Vagina (tissue), 2 donors: ENCODE measurements at places on chromosomes 1 and 21.

DNA sequence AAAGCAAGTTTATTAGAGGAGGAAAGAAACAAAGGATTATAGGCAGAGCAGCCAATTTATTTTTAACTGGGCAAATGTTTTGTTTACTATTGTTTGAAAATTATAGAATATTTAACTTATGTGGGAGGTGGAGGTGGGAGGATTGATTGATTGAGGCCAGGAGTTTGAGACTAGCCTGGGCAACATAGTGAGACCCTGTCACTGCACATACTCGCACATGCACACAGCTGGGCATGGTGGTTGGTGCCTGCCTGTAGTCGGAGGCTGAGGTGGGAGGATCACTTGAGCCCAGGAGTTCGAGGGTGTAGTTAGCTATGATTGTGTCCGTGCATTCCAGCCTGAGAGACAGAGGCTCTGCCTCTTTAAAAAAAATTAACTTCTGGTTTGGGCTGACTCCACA, 6.7 kb downstream of the MAN1A2 start:
- no peak for DNase-seq

DNA sequence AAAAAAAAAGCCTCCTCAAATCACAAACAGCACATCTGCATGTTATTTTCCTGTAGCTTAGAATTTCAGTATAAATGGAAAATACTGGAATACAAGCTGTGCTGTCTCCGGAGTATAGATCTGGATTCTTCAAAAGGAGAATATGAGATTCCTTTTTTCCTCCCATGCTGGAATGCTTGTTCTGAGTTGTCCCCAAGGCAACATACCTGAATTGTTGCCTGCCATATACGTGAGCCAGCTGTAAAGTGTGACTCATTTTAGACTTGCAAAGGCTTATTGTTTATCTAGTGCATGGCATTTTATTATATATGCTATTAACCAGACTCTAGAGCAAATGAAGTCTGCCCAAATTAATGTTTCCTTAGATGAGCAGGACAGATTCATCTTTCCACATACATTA, 95.0 kb upstream of the C1orf105 start:
- DNase-seq = no peak

DNA sequence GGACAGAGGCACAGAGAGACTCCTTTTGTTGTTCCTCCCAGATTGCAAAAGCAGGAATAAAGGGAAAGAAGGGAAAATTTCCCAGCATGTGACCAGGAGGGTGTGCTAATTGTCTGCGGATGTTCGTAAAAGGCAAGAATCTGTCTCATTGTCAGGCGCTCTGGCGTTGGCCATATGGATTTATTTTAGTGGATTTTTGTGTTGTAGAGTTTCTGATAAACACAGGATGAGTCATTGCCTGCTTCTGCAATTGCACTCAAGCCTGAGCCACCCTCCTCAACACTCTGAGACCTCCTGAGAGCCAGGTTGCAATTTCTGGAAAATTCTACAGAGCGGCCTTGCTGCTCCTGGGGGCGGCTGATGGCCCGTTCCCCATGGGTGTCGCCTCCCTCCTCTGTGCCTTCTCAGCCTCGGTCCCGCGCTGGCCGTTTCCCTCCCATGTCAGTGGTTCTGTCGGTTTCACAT, 227.7 kb downstream of the KAZN start:
- DNase-seq = peak; percentile 94

DNA sequence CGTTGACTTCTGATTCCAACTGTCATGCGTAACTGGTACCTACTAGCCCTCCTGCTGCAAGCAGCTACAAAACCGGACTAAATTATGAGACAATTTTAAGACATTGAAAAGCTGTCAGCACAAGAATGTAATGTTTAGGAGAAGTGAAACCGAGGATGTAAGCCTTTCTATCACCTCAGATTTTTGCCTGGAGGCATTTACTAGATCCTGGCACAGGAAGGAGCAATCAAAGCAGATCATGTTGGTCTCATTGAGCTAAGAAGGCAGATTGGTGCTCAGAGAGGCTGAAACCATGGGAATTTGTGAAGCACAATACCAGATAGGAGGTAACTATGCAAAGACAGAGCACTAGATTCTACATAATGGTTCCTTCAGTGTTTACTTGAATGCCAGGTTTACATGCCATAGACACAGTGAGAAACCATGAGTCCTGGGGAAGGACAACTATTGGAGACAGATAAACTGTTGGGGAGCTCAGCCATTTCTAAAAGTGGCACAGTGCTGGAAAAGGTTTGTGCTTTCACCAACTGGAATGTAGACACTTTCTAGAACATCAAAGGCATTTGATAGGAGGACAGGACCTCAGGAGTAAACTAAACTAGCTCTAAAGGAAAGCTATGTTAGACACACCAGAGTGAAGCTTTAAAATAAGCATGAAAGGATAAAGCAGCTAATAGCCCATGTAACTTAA, 179.4 kb downstream of the LYPLAL1 start:
- no peak for DNase-seq

DNA sequence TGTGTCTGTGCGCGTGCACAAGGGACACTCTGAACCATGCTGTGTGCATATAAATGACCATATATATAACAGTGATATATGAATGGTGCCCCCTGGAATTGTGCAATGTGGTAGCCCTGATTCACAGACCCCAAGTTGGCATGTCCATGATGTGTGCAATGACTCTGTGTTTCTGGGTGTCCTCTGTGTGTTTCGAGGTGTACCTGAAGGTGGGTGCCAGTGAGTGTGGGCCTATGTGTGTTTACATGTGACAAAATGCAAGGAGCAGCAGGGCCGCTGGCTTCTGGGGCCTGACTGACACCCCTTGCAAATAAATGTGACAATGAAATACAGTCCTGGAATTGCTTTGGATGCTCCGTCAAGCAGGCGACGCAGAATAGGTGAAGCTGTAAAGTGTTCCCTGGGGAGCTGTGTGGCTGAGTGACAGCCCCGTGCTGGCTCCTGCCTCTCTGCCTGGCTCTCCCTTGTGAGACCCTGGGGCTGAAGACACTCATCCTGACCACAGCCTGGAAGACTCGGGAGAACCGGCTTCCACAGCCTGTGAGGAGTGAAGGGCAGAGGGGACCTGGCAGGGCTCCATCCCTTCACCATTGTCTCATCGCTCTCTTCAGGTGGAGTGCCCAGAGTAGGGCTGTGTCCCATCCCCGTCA, 38.2 kb upstream of the CSF3R start:
- DNase-seq = peak; percentile 52

DNA sequence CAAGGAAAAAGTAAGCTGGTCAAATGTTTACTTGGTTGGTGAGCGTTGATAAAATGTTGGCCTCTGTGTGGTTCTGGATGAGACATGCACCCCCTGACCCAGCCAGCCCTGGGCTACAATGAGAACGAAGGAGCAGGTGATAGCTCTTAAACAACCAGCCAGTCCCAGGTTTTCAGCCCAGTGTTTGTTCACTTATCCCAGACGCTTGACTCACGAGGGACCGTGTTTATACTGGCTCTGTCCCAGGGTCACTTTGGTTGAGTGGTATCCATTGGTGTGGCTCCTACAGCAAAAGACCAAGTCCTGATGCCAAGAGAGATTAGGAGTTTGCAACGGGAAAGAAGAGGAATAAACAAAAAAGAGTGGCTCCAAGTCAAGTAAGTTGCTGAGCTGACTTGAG, 86.9 kb downstream of the KCNJ15 start:
- DNase-seq = no peak

DNA sequence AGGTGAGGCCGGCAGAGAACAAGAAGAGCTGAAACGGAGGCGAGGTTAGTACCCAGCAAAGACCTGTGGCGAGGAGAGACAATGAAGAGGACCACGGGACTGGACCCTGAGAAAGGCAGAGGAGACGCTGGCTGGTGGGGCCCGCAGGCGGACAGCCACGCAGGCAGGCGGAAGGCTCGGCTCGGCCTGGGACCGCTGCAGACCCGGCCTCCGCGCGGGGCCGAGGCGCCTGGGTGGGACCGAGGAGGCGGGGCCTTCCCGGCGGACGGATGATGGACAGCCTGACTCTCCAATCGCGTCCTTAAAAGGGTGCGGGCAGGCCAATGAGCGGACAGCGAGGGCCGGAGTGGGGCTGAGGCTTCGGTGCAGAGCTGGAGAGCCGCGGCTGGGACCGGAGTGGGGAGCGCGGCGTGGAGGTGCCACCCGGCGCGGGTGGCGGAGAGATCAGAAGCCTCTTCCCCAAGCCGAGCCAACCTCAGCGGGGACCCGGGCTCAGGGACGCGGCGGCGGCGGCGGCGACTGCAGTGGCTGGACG, at the start of gene MPZL1:
TSS of gene MPZL1 (plus strand) at position 366 of the 535 bp plus-strand sequence. CDS start 170 bp downstream, outside the sequence.
- DNase-seq = no peak

DNA sequence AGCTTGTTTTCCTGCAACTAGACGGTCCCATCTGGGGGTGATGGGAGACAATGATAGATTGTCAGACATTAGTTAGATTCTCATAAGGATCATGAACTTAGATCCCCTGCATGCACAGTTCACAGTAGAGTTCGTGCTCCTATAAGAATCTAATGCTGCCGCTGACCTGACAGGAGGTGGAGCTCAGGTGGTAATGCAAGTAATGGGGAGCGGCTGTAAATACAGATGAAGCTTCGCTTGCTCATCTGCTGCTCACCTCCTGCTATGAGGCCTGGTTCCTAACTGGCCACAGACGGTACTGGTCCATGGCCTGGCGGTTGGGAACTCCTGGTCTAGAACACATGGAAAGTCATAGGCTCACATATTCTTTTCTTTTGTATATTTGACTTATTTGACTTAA, 42.0 kb downstream of the NIBAN1 start:
- DNase-seq = no peak

GRCh38 chr1:151237678-151238466, 16.7 kb upstream of the PSMD4 start:
- no peak for DNase-seq

GRCh38 chr1:180262628-180263488, 32.8 kb downstream of the LHX4 start:
- DNase-seq = no peak

- DNase-seq = no peak
Measured at GRCh38 chr1:1032424-1032823, 12.5 kb downstream of the AGRN start.

GRCh38 chr1:206508130-206508889, 979 bp downstream of the RASSF5 start:
- DNase-seq = no peak

DNA sequence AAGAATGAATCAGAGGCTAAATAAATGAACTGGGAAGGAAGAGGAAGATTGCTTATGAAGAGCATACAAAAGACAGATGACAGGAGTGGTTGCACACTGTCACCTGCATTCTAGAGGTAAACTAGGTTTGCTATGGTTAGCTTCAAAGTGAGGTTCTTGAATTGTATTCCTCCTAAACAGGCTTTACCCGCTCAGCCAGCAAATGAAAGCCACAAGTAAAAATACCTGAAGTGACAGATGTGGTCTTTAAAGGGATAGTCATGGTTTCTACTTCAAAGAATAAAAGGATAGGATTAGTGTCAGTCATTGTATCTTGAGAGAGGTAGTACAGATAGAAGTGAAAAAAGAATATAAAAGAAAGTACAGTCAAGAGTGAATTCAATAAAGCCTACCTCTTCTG, 32.4 kb upstream of the PRDX6 start:
- no peak for DNase-seq

DNA sequence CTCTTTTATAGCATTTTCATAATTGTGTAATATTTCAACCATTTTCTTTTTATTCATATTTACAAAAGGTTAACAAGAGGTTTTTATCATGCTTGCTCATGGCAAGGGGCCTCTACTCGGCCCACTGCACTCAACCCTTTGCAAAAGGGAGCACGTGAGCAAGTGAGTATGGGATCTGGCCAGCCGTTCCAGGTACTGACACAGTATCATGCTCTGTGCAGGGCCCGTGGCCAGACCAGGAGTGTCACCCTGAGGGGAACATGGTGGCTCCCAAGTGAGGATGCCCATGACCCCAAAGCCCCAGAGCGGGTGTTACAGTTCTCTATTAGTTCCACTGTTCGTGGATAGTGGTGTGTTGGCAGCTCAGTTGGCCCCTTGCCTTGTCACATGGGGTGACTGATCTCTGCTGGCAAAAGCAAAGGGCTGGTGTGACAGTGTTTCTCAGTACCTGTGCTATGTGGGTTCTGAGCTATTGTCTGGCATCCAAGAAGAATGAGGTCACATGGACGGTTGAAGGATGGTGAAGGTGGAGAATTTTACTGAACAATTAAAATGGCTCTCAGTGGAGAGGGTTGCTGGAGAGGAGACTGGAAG, 777.2 kb upstream of the ADAMTS5 start:
- DNase-seq = no peak

GRCh38 chr1:31705080-31705866, 1.5 kb upstream of the COL16A1 start:
- no peak for DNase-seq

- DNase-seq = no peak
Measured at GRCh38 chr1:13451399-13451965, 41.2 kb downstream of the PRAMEF20 start.

- DNase-seq = no peak
Measured at GRCh38 chr1:14970115-14970798, 183.3 kb upstream of the TMEM51 start.

DNA sequence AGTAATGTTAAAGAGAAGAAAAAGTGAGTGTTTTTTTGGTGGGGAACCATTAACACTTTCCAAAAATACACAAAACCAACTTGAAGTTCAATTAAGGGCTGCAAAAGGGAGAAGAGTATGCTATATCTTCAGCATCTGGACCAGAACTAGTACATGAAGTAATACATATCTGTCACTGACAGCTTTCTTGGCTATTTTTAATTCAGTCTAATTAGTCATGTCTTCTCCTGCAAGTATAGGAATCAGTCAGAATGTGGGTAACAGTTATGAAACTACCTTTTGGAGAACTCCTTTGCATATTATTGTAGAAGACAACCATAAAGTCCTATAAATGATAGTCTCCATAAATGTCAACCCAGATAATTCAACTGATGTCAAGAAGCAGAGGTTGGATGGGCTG, 901.2 kb downstream of the TTLL7 start:
- no peak for DNase-seq

- no peak for DNase-seq
Measured at GRCh38 chr1:19260211-19261138, 8.9 kb downstream of the MRTO4 start.

DNA sequence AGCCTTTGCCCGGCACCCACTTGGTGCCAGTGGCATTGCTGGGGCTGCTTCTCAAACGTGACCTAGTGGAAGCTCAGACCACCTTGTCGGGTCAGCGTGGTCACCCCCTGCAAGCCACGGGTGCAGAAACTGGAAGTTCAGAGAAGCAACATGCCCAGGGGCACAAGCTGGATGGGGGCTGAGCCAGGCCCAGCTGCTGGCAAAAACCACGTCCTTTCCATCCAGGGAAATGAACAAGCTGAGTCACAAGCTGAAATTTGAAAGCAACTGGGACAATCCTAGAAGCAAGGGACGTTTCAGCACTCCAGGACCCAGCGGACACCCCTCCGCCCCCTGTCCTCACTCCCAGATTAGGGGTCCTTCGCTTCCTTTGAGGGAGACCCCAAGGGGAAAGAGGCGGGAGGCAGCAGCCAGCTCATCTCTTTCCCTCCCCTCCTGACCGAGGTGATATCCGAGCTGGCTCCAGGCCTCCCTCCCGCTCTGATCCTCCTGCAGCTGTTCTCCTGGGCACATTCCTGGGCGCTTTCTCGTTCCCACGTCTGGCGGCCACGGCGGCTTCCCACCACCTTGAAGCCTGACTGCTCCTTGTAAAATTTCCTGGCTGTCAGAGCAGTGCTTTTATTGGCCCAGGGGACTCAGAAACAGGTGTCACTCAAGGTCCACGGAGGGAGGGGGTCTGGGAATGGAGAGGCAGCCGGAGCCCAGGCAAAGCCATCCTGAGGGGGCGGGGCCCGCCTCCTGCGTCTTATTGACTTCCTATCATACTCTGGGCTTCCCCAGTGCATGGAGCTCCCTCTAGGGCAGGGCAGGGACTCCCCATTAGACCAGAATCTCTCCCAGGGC, 62.8 kb downstream of the PAX7 start:
- DNase-seq = no peak
